ENCODE measurements at places on chromosomes 11 and 22.
A peak's percentile ranks its signal among the peaks of the same experiment; 100 is the strongest.

GRCh38 chr11:86644291-86644690, 28.1 kb downstream of the ME3 start:
- DNase-seq = no peak

DNA sequence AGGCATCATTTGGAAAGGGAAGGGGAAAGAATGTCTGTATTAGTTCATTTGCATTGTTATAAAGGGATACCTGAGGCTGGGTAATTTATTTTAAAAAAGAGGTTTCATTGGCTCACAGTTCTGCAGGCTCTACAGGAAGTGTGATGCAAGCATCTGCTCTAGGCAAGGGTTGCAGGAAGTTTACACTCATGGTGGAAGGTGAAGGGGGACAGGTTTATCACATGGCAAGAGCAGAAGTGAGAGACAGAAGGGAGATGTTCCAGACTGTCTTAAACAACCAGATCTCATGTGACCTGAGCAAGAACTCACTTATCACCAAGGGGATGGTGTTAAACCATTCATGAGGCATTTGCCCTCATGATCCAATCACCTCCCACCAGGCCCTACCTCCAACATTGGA, 90.6 kb downstream of the CCDC83 start:
- DNase-seq = no peak

- no peak for DNase-seq
These were observed 89.9 kb upstream of the APOA1 start for GRCh38 chr11:116927163-116927974.

GRCh38 chr11:66684635-66685034, 6.9 kb upstream of the RBM4B start:
- DNase-seq = no peak

DNA sequence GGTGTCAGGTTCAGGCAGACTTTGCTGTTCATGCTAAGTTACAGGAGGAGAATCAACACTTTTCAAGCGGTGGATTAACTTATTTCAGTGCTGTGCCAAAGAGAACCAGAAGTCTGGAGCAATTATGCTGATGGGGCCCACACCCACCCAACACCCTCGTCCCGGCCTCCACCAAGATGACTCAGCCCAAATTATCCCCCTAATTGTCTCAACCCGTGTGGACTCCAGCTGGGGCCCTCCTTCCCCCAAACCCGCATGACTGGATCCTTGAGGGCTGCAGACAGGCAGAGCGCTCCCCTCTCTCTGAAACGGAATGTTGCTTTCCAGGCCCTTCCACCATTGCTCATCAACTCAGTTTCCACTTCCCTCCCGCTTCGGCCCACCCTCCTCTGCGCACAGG, 34.6 kb upstream of the MN1 start:
- DNase-seq = no peak

DNA sequence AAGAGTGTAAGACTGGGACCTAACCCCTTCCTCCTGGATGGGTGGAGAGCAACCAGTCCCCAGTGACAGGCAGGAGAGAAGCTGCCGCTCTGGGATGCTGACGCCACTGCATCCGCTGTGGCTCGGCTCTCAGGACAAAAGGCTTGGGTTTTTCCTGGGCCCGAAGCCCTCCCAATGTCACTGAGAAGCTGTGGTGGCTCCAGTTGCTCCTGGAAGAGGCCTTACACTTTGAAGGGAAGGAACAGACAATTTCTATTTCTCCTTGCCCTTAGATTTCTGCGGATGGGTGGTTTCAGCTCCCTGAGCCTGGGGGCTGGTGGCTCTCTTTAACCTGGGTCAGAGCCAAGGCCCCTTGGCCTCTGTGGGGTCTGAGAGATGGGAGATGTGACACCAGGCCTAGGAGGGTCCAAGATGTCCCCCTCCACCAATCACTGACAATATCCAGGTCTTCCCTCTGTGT, 21.4 kb downstream of the TPBGL start:
- no peak for DNase-seq

DNA sequence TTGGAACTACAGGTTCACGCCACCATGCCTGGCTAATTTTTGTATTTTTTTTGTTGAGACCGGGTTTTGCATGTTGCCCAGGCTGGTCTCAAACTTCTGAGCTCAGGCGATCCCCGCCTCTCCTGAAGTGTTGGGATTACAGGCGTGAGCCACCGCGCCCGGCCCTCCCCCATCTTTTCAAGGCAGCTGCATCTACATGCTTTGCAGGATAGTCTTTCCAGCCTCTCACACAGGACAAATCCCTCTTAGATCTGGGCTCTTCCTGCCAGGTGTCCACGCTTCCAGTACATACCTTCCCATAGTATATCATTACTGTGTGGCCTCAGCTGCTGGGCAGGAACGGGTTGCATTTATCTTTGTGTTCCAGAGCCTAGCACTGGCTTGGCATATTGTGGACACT, 49.7 kb downstream of the C11orf96 start:
- DNase-seq = no peak

- no peak for DNase-seq
These were observed 4.4 kb upstream of the TPCN2 start for GRCh38 chr11:69044111-69045013.

- DNase-seq = no peak
These were observed 617 bp downstream of the TSG101 start for GRCh38 chr11:18526130-18526520.

- no peak for DNase-seq
These were observed 1.8 kb upstream of the DDB2 start for GRCh38 chr11:47212938-47213337.

DNA sequence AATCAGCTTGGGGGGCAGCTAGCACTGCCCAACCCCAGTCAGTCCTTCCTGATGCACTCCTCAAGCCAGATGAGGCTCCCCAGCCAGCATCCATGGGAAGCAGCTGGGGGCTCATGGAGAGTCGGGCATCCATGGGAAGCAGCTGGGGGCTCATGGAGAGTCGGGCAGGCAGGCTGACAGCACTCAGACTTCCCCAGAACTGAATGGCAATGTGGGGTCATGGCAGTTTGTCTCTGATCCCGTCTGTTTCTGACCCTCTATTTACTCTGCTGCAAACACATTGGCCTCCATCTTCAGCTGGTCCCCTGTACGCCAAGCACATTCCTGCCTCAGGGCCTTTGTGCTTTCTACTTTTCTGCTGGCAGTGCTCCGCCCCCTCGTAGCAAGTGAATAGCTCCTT, 314.8 kb downstream of the NTM start:
- DNase-seq = no peak

GRCh38 chr11:3802011-3802790, 4.8 kb upstream of the NUP98 start:
- no peak for DNase-seq

DNA sequence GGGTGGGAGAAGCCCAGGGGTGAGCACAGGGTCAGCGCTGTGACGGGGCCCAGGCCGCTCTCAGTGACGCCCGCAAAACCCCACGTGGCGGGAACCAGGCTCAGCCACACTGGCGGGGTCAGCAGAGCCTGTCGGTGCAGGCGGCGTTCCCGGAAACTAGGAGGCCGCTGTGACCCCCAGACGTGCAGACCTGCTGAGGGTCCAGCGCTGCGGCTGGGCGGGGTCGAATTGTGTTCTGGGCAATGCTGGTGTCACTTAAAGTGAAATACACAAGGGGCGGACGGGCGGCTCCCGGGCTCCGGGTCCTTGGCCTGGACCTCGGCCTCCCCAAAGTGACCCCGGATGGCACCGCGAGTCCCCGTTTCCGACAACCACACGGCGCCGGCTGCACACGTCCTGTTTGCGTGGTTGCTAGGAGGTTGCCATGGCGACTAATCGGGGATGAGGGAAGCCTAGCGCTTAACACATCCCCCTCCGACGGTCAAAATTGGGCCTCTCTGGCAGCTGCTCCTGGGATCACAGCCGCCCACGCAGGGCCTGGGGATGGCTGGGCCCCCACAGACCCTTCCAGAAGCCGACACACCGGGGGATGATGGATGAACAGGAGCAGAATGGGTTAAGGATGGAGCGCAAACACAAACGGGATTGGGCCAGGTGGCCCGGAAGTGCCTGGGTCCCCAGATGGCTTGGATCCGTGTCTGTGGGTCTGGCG, 81.7 kb upstream of the PRR5 start:
- peak; percentile 59 for DNase-seq

DNA sequence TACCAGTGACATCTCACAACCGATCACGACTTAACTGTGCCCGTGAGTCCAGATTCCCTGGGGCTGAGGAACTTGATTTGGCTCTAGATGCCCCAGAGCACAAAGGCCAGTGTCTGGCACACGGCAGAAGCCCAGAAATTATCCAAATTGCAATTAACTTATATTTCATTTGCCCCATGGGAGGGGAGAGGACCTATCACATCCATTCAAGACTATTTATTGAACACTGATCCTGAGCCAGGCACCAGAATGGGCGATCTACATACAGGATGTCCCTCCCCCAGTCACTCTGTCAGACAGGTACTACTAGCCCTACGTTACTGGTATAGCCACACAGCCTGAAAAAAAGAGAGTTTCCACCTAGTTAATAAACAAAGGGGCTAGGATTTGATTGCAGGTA, 5.1 kb downstream of the DNAL4 start:
- DNase-seq = no peak

GRCh38 chr11:77267962-77268361, 33.5 kb downstream of the GDPD4 start:
- no peak for DNase-seq

DNA sequence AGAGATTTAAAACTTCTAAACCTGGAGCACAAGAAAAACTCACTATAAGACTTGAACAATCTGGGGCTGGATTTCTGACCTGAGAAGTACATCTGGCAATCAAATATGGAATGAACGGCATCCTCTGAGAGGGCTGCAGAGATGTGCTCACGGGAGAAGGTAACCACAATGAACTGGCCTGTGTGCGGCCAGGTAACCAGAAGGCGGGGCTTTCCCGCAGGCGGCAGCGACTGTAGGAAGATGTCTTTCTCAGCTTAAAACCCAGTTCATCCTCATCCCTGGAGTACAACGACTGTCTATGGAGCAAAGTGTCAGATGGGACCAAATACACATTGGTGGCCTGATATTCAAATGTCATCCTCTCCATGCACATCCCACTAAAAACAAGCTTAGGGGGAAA, 24.5 kb downstream of the MICAL3 start:
- no peak for DNase-seq

GRCh38 chr11:62546244-62546928, at the start of gene AHNAK:
Gene AHNAK (minus strand): TSS chr11:62546806. CDS start chr11:62536098, 10,708 bp downstream.
- DNase-seq = peak; percentile 34

GRCh38 chr11:6799402-6799801, at the start of gene OR6A2:
Gene OR6A2 (minus strand): TSS chr11:6799689. CDS start chr11:6795708, 3,981 bp downstream.
- no peak for DNase-seq

DNA sequence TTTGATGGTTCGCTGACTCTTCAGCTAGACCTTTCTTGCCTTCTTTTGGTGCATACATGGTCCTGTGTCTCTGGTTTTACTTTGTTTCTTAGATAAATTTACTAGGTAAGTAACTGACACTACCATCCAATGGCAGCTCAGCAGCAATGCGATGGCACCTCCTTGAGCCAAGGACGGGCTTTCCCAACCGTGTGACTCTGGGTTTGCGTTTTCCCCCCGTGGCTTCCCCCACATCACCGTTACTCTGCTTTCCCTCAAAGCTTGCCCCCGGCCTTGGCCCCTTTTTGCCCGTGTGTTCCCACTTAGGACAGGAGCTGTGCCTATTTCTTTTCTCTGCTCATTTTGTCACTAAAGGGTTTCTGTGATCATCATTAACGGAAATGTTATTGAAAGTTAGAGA, 41.5 kb downstream of the TBC1D22A start:
- DNase-seq = no peak

DNA sequence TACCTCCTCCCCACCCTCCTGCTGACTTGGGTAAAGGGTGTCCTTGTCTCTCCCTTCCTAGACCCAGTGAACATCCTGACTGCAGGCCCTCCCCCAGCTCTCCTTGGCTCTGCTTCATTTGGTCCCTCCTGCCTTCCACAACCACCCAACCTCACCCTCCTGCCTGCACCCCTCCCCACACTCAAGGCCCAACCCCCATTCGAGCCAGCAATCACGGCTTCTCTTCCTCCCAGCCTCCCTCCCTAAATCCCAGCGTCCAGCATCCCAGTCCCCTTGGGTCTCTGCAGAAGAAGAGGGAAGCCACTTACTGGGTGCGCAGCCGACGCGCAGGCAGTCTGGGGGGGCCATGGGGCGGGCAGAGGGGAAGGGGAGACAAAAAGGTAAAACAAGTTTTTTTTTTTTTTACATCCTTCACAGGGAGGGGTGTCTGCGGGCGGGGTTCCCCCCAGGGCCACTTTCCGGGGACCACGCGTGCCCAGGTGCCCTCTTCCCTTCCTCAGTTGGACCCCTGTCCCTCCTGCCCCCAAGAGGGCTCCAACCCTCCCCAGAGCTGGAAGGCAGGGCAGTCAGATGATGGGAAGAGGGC, 62.5 kb downstream of the SLC22A12 start:
- DNase-seq = no peak

DNA sequence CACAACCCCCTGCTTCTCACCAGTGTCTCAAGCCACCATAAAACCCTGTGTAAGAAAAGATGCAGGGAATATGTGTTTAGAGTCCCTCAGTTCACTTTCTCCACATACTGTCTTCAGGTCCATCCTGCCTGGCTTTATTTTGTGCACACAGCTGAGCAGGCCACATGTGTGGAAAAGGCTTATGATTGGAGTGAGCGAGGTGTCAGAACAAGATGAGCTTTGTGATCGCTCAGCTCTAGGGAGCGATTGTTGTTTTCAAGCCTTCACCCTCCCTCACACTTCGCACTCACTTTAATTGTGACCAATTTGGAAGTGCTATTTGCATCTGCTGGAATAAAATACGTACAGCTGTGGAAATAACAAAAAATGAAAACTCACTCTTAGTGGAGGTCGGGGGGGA, 931.1 kb upstream of the TENM4 start:
- no peak for DNase-seq

GRCh38 chr11:43360361-43361032, 1.8 kb downstream of the TTC17 start:
- no peak for DNase-seq

DNA sequence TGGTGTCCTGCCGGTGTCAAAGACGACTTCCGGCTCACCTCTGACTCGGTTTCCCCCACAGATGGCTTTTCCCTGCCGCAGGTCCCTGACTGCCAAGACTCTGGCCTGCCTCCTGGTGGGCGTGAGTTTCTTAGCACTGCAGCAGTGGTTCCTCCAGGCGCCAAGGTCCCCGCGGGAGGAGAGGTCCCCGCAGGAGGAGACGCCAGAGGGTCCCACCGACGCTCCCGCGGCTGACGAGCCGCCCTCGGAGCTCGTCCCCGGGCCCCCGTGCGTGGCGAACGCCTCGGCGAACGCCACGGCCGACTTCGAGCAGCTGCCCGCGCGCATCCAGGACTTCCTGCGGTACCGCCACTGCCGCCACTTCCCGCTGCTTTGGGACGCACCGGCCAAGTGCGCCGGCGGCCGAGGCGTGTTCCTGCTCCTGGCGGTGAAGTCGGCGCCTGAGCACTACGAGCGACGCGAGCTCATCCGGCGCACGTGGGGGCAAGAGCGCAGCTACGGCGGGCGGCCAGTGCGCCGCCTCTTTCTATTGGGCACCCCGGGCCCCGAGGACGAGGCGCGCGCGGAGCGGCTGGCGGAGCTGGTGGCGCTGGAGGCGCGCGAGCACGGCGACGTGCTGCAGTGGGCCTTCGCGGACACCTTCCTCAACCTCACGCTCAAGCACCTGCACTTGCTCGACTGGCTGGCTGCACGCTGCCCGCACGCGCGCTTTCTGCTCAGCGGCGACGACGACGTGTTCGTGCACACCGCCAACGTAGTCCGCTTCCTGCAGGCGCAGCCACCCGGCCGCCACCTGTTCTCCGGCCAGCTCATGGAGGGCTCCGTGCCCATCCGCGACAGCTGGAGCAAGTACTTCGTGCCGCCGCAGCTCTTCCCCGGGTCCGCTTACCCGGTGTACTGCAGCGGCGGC, 5.5 kb downstream of the B3GNT6 start:
- DNase-seq = no peak
